Thyroid gland (tissue), 4 donors: ENCODE measurements at places on chromosomes 4 and X. TPM values are rescaled to one million over a fixed set of nuclear protein-coding genes. Genes with fewer than 3 reads are reported as not detected.

DNA sequence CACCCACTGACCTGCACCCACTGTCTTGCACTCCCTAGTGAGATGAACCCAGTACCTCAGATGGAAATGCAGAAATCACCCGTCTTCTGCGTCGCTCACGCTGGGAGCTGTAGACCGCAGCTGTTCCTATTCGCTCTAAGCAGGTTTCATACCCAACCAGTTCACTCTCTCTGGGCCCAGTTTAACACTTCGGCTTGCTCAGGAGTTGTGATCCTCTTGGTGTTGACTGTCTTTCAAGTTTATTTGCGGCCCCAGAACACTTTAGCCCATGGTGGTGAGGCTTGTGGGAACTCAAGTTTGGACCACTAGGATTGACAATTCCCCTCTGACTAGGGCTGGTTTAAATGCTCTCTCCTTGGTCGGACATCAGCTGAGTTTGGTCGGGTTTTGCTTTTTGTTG, 147.0 kb downstream of the DACH2 start:
- no peak for DNase-seq

DNA sequence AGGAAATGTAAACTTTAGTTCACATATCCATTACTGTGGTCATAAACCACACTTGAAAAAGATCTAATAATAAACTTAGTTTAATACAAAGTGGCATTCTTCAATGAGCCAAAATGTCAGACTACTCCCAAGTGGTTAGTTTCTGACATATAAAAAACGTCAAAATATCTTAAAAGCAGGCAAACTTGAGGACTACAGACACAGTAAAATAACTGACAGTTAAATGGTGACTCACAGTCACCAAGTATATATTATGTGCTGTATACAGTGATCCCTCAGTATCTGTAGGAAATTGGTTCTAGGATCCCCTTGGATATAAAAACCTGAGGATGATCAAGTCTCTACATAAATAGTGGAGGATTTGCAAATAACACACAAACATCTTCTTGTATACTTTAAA, 11.6 kb upstream of the CORIN start:
- no peak for DNase-seq

DNA sequence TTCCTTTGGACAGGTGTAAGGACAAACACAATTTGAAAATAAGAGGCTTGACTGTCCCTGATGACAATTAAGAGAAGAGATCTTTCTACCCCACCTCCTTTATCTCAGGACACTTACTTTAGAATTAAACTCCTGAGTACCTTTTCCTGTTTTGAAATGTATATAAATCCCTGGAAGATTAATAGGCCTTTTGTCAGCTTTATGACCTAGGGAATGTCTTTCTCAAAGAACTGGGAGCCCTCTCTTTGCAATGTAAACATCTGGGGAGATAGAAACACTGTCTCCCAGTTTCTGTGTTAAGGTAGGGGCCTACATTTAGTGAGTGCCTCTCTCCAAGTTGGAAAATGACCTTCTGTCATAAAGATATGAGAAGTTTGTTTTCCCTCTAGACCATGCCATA, 31.7 kb downstream of the AGA start:
- DNase-seq, result no peak

Gene HMX1
- not detected for total RNA-seq

Gene NXF2B
- not detected for total RNA-seq

DNA sequence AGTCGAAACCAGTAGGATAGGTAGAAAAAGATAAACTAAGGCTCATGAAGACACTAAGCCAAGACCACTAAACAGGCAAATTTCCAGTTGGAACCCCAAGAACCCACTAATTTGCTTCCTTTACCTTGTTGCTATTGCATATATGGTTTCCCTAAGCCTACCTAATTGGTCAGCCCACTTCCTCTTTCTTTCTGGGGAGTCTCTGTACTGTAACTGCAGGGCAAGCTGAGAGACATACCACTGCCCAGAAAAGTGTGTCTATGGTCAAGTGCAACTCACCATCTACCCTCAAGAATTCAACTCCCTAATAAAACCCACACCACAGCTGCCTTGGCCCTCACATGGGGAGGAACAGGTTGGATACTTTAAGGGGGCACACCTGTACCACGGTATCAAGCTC, 28.6 kb downstream of the IDS start:
- DNase-seq, result no peak

DNA sequence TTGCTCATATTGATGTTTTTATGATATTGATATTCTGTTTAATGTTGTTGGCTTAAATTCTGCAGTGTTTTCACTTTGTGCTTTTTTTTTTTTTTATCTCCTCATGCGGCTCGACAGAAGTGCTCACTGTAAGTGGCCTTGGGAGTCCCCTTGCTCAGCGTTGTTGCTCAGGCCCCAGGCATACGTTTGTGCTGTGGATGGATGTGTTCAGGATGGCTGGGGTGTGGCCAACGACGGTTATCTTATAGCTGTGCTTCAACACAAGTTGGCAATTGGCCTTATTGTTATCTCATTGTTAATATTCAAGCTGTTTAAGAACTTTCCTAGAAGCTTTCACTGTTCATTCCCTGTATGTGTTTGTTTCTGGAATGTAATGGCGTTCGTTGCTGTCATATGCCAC, 36.4 kb upstream of the CLCN4 start:
- no peak for DNase-seq

GRCh38 chr4:145686991-145687390, 7.0 kb downstream of the C4orf51 start:
- no peak for DNase-seq

DNA sequence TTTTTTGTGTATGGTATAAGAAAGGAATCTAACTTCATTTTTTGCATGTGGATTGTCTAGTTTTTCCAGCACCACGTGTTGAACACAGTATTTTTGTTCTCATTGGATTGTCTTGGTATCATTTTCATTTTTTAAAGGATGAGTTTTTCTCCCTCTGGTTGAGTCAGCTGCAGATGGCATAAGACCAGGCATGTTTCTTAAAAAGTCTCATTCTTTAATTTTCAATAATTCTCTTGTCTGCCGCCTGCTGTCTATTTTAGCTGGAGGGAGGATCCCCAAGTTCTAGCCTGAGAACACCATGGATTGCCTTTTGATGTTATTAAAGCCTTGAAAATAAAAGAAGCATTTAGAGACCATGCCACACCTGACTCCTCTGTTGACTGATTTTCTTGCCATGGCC, 263.8 kb downstream of the ARHGAP24 start:
- DNase-seq, result no peak

DNA sequence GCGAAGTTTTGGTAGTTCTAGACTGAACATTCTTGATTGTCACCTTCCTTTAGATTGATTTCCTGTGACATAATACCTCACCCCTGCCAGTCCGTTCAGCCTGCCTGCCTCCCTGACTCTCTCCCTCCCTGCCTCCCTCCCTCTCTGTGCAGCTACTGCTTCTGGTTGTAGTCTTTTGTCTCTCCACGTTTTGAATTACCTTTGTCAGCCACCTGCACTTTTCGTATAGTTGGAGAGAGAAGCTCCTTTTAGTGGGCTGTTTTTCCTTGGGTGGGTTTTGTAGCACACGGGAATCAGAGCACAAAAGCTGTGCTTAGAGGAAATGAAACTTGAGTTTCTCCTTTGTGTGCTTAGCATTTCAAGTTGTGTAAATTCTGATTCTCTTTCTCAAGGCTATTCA, 32.6 kb upstream of the MSMO1 start:
- no peak for DNase-seq

- peak; percentile 40 for DNase-seq
Measured at GRCh38 chr4:76611616-76612207, 176.7 kb downstream of the SHROOM3 start.

Gene DGAT2L6
- total RNA-seq, result not detected

DNA sequence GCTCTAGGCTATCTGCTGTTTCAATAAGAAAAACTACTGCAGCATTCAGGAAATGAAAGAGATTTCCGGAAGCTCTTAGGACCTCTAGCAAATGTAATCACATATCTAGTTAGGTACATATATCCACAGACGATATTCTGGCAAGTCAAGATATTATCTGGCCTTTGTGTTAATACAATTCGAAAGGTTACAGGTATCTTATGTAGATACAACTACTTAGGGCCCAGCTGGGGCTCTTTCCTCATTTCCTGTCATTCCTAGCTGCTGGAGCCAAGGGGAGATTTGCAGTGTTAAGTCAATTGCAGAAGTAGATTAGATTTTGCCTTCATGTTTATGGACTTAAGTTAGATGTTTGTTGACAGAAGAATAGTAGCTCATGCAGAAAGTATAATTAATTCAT, 299.5 kb downstream of the ARHGAP24 start:
- DNase-seq, result no peak

Gene FAM114A1
- total RNA-seq, result 110 TPM

DNA sequence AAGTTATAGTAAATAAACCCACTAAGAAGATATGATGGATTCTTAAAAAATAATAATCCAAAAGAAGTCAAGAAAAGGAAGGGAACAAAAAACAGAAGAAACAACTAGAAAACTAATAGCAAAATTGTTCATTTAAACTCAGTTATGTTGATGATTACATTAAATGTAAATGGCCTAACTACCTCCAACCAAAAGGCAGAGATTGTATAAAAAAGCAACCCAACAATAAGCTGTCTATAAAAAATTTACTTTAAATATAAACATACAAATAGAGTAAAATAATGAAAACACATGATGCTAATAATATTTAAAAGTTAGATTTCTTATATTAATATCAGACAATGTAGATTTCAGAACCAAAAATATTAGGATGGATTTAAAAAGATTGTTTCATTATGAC, 340.6 kb downstream of the CAMK2D start:
- no peak for DNase-seq

GRCh38 chr4:55407119-55407518, 11.4 kb downstream of the TMEM165 start:
- no peak for DNase-seq

DNA sequence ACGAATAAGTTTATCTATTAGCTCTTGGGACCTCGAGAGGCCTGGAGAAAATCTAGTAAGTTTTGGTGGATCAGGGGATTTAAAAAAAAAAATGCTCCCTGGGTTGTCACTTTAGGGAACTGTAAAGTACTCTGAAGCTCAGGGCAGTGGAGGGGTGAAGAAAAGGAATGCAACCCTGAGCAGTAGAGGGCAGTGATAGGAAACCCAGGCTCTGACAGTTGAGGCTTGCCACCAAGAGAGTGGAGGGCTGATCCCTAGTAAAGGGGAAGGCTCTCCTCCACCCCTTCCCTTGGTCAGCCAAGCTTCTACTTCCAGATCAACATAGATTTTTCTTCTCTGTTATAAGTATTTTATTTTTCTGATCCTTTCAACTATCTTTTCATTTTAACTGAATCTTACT, 73.1 kb downstream of the FBXO8 start:
- no peak for DNase-seq

Gene TCEAL3
- 38.1 TPM for total RNA-seq

- no peak for DNase-seq
Measured at GRCh38 chr4:84451546-84451945, 47.5 kb downstream of the NKX6-1 start.

GRCh38 chr4:30901461-30902451, 181.6 kb downstream of the PCDH7 start:
- DNase-seq, result no peak

GRCh38 chrX:127908384-127908783, 143.8 kb downstream of the ACTRT1 start:
- DNase-seq, result no peak

DNA sequence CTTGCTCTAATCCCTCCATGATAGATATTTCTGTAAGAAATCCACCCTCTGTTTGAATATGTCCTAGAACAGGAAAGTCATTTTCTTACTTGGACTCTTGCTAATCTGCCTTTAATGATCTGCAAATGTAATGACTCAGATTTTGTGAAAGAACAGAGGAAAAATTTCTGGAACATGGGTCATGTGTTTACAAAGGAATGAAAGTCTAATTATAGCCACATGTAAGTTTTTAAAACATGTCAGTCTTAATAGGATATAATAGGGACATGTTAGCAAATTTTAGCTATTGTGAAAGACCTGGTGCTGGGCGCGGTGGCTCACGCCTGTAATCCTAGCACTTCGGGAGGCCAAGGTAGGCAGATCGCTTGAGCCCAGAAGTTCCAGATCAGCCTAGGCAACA, 47.6 kb downstream of the GRK4 start:
- peak; percentile 4 for DNase-seq

Gene RPS6KA6
- total RNA-seq, result 14.6 TPM

- DNase-seq, result no peak
Measured at GRCh38 chr4:8322794-8323704, 53.5 kb downstream of the HTRA3 start.

DNA sequence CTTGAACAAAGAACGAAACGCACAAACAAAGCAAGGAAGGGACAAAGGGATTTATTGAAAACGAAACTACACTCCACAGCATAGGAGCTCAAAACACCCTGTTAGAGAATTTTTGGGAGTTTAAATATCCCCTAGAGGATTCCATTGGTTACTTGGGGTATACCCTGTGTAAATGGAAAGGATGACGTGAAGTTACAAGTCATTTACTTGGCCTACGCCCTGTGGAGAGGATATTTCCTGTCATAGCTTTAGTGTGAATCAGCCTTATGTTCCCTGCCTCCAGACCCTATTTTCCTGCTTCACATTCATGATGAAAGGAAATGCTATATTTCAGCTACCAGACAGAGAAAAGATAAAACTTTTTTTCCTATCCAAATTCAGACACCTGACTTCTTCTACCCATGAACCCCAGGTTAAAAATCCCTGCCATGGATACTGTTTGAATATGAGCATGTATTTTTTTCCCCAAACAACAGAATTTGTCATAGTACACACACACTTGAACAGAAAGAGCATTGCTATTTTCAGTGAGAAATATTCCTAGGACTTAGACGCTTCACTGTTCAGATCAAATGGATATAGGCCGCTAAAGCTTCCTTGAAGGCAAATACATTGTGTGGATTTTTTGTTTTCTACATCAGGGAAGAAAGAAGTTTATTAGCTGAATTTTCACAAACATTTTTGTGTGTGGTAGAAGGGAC, 20.4 kb downstream of the PIN4 start:
- no peak for DNase-seq

DNA sequence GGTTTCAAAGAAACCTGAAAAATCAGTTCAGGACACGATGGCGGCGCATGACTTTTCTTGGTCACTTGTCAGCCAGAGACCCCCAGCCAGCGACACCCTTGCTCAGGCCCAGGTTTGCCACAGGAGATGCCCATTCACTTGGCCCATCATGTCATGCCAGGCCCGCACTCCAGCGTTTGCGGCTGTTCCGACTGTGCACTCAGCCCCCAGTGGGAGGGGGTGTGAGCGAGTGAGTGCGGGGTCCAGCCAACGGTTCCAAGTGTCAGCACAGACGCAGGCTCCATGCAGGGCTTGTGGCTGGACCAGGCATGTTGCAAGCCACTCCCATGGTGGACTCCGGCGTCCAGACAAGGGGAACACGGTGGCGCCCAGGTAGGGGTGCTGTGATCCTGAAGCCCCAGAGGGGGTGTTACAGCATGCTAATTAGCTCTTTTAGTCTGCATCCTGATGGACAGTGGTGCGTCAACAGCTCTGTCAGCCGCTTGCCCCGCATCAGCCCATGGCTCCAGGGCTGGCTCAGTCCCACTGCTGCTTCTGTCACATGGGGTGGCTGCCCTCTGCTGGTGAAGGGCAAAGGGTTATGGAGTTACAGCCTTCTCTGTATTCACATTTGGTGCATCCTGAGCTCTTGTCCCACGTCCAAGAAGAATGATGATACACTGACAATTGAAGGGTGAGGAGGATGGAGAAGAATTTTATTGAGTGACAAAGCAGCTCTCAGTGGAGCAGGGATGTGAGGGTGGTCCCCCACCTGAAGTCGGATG, 3.7 kb upstream of the MAEA start:
- no peak for DNase-seq
